ENCODE measurements at places on chromosomes 11 and 22.

DNA sequence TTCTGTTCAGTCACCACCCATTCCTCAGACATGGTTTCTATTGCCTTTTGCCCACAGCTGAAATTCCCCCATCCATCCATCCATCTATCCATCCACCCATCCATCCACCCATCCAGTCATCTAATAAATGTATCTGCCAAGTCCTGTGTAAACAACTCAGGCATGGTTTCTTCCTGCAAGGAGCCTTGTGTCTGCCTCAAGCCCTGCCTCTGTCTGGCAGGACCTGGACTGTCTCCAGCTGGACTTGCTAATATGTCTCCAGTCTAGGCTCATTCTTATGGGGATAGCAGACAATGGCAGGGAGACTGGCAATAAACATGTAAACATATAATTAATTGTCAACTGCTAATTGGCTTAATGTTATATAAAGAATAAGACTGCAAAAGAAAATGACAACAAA is 64.7 kb upstream of the AMPD3 start:
- DNase-seq, result no peak

DNA sequence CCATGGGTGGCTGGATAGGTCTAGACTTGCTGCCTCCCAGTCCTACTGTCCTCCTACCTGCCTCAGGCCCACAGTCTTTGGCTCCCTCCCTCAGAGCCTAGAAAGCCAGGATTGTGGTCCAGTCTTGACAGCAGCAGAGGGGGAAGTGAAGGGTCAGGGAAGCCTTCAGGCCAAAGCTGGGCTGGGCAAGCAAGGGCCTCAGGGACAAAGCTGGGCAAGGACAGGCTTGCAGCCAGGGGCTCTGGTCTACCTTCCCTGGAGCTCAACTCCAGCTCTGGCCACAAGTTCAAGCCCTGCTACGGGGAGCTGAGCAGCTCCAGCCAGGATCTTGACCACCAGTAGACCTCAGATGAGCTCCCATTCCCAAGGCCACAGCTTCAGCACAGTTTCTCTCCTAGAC is 14.9 kb downstream of the LMO1 start:
- DNase-seq, result no peak

DNA sequence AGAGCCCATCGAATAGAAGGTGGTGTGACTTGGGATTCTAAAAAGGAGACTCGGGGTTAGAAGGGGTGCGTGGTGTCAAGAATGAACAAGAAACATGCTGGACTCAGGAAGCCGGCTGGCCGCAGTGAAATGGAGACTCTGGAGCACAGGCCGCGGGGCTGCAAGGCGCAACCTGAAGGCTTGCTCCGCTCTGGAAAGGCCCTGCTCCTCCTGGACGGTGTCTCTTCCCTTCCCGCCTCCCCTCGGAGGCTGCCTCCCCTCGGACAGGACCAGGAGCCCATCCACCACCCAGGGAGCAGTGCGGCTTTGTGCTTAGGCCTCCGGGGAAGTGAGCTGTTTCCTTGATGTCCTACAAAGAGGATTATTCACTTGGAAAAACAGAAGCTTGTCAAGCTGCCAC is 170.1 kb downstream of the OPCML start:
- DNase-seq, result no peak

DNA sequence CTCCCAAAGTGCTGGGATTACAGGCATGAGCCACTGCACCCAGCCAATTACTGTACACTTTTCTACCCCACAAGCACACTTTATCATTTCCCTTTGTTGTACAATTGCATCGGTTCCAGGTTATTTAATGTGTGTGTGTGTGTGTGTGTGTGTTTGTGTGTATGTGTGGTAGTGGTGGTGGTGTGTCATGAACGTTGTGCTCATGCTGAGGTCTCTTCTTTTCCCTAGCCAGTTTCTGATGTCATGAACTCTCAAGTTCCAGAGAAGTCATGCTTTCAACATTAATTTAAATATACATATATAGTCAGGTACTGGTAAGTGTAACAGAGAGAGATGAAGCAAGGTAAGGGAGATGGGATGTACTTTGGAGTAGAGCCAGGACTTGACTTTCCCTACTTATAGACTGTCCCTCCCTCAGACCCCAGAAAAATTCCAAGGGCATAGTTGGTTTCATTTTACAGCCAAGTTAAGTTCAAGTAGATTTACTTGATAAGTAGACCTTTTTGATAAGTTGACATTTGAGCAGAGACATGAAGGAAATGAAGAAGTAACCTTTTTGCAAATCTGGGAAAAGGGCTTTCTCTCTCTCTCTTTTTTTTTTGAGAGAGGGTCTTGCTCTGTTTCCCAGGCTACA is 42.7 kb downstream of the WEE1 start:
- no peak for DNase-seq

GRCh38 chr11:115251126-115251525 is 253.1 kb downstream of the CADM1 start:
- no peak for DNase-seq

- DNase-seq, result no peak
Measured at GRCh38 chr11:34236572-34236971, 121.2 kb downstream of the ABTB2 start.

DNA sequence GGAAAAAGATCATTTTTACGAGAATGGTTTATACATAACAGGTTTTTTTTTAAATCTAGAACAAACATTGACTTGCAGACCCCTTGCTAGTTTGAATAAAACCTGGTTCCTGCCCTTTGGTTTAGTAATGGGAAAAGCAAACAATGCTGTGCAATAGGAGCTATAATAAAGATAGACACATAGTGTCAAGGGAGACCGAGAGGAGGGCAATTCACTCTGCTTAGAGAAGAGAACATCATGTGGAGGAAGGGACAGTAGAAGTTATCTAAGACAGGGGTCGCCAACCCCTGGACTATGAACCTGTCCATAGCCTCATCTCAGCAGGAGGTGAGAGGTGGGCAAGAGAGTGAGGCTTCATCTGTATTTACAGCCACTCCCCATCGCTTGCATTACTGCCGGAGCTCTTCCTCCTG is 7.0 kb upstream of the RDX start:
- no peak for DNase-seq

DNA sequence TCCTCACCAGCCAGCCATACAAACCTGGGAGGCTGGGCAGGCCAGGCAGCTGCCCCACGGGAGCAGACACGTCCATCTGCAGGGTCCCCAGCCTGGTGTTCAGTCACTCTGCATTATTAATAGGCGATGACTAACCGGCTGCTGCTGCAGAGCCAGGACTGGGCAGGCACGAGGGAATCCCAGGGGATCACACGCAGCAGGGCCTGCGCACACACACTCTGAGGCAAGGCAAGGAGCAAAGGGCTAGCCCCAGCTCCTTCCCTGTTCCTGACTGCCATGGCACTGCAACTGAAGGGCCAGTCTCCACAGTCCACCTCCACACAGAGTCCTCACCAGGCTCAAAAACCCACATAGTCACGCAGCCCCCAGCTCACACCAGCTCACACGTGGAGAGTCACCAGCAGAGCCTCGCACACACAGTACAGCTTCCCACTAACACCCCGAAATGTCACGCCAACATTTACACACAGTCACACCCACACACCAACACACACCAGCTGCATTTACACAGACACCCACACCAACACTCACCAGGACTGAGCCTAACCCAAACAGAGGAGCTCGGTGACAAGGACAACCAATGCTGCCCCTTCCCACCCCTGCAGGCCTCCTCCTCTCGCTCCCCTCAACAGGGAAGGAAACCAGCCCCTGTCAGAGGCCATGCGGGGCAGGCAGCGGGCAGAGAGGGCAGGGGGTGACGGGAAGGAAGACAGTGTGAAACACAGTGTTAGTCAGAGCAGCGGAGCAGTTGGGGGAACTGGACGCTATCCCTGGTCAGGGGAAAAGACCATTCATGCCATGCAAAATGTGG is 47.3 kb downstream of the NRXN2 start:
- DNase-seq, result peak; percentile 47

GRCh38 chr11:106503901-106504300 is 426.4 kb downstream of the AASDHPPT start:
- DNase-seq, result no peak

DNA sequence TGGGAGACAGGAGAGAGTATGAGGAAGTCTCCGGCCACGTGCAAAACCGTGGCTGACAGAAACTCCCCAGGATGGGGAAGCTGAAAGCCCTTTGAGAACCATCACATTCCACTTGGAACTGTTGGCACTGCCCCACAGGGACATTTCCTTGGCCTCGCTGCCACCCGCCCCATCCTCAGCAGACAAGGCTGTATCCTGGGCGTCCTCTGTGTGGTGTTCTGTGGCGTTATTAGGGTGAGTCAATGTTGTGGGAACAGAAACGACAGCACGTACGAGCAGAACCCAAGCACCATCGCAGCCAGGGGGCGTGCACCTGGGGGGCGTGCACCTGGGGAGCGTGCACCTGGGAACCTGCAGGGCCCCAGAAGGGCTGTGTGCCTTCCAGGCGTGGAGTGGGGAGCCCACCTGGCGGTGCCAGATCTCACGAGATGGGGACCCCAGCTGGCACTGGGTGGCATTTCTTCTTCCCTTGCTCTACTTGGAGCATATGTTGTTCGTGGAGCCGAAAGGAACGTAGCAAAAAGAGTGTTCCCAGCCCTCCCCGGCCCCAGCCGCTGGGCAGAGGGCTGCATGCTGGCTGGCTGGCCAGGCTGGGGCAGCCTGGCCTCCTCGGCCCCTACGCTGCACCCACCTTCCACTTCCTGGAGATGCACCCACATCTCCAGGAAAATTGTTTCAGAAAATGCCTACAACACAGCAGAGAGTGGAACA is 35.4 kb downstream of the NFAM1 start:
- DNase-seq, result no peak
